Stimulated activated CD8-positive, alpha-beta memory T cell treated with anti-CD3 and anti-CD28 coated beads, Interleukin-7, amount 100 ng/mL, for 48 hours (primary cell): ENCODE measurements at places on chromosomes 4 and X.

DNA sequence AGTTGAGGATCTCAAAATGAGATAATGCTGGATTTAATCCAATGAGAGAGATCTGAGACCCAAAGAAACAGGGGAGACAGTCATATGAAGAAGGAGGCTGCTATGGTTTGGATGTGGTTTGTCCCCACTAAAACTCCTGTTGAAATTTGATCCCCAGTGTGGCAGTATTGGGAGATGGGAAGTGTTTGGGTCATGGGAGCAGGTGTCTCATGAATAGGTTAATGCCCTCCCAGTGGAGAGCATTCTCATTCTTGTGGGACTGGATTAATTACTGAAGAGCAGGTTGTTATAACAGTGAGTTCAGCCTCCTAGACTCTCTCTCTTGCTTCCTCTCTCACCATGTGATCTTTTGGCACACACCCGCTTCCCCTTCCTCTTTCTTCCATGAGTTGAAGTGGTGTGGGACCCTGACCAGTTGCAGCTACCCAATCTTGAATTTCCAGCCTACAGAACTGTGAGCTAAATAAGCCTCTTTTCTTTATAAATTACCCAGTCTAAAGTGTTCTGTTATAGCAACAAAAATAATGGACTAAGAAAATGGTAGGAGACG, 70.3 kb downstream of the PPEF2 start:
- no peak for DNase-seq

DNA sequence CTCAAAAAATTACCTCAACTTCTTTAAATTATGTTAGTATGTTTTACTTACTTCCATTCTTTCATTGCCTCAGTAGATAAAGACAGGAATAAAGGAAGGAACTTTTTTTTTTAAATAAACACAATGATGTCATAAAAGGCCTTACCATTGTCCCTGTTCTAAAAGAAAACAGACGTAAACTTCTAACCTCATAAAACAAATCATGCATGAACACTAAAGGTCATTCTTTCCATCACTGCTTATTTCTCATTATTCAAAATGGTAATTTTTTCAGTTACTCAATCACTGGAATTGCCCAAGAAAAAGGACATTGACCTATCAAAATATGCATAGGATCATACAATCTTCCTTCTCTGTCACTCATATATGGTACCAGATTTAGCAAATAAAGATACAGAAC, 32.2 kb upstream of the ARMCX2 start:
- no peak for DNase-seq

DNA sequence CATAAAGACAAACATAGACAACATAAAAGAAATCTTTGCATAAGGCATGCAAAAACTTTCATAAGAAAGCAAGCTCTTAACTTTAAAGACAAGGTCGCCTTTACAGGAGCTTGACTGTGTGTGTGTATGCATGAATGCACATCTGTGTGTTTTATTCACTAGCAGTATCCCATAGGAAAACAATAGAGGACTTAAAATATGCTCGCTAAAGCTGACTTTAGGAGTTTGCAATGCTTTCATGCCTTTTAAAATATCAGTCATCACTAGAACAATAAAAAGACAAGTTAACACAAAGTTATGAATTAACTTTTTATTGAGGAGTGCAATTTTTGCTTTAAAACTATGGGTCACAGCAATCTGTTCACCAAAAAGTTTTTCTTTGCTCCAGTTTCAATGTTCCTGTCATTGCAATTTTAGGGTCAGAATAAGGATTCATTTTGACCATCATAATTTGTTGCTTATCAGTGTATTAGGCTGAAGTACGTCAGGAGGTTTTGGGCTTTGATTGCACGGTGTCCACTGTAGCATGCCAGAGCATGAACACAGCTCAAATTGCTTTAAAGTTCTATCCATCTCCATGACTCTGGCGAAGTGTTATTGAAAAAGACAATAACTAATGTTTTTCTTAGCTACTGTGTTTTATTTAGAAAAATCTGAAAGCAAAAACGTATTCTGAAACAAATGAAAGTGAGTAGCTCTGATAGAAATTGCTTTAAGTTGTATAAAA, 36.9 kb downstream of the ANXA10 start:
- DNase-seq = no peak

DNA sequence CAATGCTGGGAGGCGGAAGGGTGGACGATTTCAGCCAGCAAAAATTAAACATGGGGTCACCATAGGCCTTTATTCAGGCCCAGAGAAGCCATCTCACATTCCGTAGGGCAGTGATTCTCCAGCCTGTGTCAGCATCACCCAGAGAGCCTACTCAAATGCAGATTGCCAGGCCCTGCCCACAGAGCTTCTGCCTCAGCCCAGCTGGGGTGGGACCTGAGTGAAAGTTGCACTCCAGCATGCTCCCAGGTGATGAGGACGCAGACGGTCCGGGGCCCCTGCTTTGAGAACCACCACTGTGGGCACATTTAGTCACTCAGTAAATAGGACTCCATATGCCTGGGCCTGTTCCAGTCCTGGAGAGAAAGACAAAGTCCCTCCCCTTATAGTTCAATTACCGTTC, 12.4 kb upstream of the C4orf50 start:
- DNase-seq = no peak

- DNase-seq = no peak
Observed at GRCh38 chrX:31921236-31921635, 849.4 kb upstream of the FTHL17 start.

DNA sequence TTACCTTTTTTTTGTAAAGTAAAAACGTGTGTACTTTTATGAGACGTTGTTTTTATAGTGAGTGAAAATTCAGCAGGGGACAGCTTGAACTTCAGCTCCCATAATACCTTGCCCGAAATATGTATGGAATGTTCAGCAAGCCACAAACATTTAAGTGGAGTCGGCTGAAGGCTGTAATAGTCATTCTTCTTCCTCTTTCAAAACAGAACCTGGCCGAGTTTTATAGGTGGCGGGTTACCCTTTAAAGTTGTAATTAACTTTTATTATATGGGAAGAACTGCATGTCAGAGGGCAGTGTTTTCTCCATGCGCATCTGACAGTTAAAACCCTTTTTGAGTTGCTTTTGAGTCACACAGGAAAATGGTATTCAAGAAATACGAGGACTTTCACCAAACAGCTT, 50.7 kb downstream of the CLDN34 start:
- DNase-seq = no peak

GRCh38 chr4:8419222-8420041, 21.1 kb downstream of the ACOX3 start:
- DNase-seq = peak; percentile 69

DNA sequence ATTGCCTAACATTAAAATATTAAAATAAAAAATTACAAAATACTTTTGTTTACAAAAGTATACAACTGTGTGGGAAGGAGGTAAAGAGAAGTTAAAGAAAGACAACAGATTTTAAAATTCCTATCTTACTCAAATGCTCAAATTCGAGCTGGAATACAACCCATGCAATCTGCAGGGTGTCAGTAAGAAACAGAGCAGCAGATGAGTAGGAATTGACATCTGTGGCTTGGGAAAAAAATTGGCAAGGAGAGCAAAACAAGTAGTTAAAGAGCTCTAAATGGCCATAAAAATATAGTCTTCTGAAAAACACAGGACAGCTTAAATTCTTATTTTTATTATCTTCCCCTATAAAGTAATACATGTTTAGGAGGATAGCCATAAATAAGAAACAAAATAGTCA, 1609.0 kb upstream of the AGA start:
- no peak for DNase-seq

DNA sequence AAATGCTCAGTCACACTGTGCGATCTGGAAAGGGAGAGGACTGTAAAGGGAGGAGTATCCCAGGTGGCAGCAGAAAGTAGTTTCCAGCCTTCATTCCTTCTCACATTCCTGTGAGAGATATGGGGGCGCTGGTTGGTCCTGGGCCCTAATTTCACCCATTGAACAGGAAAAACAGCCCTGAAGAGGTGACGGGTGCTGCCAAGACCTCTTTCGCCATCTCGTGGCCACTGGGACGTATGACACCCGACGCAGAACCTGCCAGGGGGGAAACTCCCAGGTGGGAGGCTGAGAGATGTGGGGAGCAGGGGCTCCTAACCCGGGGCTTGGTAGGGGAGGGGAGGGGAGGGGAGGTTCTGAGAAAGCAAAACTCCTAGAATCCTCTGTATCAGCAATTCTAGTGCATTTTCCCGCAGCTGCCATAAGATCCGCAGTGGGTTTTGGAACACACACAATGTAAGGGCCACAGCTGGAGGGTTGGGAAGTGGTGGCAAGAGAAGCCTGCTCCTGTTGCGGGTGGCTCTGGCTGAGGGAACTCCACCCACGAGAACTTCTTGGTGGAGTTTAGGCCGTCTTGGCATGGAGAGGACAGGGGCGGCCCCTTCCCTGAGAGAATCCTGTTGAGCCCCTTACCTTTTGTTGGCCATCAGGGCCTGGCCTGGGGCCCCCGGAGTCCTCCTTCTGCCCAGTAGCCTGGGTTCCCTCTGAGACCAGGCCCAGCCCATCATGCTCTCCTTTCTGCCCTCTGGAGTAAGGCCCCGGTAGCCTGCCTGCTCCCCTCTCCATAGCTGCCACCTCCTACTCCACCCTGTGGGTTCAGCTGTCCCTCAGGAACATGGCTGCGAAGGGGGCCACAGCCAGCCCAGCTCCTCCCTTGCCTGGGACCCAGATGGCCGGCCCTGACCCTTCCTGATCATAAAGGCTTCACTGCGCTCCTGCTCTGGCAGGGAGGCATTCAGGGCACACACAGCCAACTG, 134.1 kb downstream of the OR13H1 start:
- DNase-seq = peak; percentile 13

GRCh38 chr4:69467797-69468196, 27.9 kb downstream of the UGT2B4 start:
- DNase-seq = no peak

GRCh38 chr4:10054571-10055041, 33.3 kb upstream of the SLC2A9 start:
- no peak for DNase-seq

- no peak for DNase-seq
Observed at GRCh38 chr4:53963336-53963735, 101.1 kb downstream of the CHIC2 start.

DNA sequence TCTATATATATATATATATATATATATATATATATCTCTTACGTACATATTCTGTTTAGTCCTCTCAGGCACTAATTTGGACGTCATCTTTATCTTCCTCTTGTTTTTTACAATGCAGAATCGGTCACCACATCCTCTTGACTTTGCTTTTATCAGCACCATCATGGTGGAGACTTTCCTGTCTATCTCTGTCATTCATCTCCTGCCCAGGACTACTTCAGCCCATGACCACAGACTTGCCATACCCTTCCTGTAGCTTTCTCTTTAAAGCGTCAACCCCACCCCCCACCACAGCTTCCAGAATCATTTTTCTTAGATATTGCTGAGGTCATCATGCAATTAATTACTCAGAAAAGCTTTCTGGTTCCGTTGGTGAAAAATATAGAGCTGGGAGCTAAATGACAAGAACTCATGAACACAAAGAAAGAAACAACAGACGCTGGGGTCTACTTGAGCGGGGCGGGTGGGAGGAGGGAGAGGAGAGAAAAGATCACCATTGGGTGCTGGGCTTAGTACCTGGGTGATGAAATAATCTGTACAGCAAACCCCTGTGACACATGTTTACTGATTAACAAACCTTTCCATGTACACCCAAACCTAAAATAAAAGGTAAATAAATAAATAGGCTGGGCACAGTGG, 30.5 kb upstream of the PRKX start:
- DNase-seq = peak; percentile 7

DNA sequence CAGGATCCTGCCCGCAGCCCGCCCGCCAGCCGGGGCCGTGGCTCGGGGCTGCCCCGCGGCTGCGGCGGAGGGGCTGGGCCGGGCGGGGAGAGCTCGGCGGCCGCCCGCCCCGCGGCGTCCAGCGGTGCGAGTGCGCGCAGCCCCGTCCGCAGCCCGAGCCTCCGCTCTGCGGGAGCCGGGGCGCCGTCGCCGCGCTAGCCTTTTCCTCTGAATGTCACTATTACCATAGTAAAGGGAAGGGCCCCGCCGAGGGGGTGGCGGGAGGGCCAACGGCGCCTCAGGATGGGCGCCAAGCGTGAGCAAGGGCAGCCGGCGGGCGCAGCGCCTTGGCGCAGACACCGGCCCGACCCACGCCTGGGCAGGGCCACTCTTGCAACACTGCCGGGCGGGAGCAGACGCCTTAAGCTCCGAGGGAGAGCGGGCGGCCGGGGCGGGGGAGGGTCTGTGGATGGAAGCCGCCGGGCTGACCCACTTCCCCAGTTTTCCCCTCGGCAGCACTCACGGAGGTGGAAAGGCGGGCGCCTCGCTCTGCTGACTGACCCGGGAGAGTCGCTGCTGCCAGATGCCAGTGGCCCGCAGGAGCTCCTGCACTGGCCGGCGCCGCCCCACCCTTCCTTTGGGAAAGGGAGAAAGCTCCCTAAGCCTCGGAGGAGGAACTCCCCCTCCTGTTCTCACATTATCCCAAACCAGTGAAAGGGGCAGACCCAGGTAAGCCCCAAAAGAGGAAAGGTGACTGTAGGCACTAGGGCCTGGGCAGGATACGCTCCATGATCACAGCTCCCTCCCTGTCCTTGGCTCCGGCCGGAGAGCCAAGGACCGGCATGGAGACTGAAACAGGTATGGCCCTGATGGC, 329.4 kb downstream of the HNRNPD start:
- DNase-seq = no peak

DNA sequence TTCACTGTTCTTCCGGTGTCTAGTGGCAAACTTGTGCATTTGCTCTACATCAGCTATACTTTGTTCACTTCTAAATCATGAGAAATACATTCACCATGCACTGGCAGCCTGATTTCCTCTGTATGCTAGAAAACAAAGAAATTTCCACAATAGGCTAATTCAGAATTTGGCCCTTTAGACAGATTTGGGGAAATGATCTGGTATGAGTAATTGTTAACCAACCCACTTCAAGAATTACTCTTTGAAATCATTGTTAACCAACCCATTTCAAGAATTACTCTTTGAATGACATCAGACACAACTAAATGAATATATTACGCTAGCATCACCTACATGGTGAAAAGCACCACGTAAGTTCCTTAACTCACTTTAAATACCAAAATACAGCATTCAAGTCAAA, 14.6 kb downstream of the APBB2 start:
- no peak for DNase-seq

DNA sequence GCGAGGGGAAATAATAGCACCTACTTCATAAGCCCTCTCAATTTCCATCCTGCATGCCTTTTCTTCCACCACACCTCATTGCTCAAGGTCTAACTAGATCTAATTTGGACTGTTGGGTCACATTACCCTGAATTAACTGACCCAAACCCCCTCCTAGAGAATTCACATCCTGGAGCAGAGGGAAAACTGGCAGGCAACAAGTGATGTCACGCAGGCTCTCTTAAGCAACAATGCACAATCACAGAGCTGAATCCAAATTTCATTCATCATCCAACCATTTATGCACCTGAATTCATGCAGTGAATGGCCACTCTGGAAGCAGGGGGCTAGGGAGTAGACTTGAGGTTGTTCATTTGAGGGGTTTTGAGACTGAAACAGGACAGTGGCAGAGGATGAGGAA, 107.7 kb upstream of the HUWE1 start:
- no peak for DNase-seq

- no peak for DNase-seq
Observed at GRCh38 chr4:188295899-188296298, 156.7 kb downstream of the TRIML1 start.
